ENCODE measurements at places on chromosomes 13 and 19.

DNA sequence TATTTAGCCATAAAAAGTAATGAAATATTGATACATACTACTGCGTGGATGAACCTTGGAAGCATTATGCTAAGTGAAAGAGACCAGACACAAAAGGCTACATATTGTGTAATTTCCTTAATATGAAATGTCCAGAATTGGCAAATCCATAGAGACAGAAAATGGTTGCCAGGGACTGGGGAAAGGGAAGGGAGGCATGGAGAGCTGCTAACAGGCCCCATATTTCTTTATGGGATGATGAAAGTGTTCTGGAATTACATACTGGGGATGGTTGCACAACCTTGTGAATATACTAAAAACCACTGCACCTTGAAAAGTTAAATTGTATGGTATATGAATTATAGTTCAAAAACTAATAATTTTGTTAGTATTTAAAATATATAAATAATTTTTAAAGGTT lies 3.6 kb downstream of the IFT88 start:
- no peak for DNase-seq

DNA sequence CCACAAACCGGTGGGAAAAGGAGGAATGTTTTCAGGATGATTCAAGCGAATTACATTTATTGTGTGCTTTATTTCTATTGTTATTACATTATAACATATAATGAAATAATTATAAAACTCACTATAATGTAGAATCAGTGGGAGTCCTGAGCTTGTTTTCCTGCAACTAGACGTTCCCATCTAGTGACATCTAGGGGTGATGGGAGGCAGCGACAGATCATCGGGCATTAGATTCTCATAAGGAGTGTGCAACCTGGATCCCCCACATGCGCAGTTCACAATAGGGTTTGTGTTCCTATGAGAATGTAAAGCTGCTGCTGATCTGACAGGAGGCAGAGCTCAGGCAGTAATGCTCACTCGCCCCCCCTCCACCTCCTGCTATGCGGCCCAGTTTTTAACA lies 54.5 kb downstream of the SPTBN4 start:
- DNase-seq: no peak

GRCh38 chr13:44516771-44517170 lies 59.4 kb downstream of the TSC22D1 start:
- no peak for DNase-seq

DNA sequence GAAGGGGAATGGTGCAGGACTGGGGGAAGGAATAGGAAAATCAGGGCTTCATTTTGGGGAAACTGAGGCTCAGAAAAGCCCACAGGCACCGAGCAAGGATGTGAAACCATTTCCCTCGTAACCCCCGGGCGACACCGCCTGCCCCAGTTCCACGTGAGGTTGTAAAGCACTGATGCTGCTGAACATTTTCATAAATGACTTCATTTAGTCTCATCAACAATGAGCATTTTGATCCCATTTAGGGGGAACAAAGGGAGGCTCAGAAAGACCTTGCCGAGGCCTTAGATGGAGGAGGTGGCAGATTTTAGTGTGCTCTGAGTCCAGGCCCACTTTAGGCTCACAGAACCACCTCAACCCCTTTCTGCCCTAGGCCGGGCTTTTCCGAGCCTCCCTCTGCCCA lies 20.5 kb upstream of the FBXO27 start:
- no peak for DNase-seq

- DNase-seq: no peak
These were observed 279.8 kb downstream of the DNAJC15 start for GRCh38 chr13:43303033-43303729.

- no peak for DNase-seq
These were observed 39.9 kb upstream of the CEACAM8 start for GRCh38 chr19:42634409-42635232.

DNA sequence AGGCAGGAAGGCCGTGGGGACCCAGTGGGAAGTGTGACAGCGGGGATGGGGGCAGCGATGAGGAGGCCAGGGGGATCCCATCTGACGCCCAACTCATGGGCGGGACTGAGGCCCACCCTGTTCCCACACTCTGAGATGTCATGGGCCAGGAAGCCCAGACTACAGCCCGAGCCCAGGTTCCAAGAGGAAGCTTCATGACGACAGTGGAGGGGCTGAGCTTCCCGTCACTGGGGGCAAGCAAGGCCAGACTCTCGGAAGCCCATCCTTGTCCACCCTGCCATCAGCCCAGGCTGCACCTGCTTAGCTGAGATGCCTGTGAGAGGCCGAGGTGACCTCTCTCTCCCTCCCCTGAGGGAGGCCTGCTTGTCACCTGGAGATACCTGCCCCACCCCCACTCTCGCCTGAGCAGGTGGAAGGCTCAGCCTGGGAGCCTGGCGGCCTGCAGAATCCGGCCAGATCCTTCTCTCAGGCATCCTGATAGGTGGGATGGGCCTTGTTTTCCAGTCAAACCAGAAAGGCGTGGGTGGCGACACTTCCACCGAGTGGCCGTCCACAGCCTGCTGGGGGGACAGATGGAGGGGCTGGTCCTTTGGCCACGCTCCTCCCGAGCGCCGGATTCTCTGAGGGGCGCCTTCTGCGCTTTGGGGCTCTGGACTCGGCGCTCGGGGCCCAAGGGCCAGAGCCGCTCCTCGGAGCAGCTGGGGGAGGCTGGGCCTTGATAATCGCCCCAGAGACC lies 4.8 kb downstream of the ZBTB7A start:
- DNase-seq: no peak

GRCh38 chr13:113734826-113735125 lies 24.2 kb upstream of the TMEM255B start:
- DNase-seq: no peak

Data from NCI-H187 treated with DMSO at 0.1 percent for 48 hours (cell line).